ENCODE measurements at places on chromosomes 5 and 9.

DNA sequence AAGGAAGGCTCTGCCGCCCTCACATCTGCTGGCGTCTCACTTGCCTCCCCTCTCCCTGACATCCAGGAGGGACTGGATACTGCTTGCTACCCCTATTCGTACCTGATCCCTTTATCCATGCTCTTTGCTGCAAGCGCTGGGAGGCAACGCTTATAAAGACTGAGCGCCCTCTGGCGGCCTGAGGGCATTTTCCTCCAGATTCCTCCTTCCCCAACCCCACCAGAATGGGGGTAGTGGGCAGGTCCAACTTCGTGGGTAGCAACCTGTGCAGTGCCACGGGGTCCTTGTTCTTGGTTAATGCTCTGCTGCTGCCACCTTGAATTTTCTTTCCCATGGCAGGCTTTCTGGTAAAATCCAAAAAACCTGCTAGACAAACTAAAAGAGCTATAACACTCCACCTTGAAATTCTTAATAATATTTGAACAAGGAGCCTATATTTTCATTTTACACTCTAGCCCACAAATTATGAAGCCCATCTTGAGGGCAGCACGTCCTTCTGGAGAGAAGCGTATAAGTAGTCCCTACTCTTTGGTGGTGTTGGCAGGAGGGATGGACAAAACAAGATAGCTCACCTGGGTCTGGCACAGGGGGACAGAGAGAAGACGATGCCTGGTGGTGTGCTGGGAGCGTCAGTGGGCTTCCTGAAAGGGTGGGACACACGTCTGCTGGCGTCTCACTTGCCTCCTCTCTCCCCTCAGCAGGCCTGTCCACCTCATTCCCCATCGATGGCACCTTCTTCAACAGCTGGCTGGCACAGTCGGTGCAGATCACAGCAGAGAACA lies 52.5 kb downstream of the JADE2 start:
- no peak for DNase-seq

DNA sequence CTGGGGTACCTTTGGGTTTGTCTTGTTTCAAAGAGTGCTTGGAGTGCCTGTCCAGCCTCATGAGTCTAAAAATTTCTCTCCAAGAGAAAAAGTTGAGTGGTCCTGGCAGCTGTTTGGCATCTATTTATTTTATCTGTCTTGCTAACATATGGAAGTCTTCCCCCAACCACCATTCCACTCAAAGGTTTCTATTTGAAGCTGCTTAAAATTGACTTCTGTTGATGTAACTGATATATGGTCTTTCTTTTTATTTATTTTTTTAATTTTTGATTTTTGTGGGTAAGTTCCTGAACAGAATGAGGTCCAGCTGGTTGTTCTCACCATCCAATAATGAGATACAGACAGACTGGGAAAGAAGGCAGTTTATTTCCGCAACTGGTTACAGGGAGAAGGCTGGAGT lies 178.7 kb upstream of the SGCD start:
- DNase-seq = no peak

GRCh38 chr5:61327760-61328753 lies 4.0 kb upstream of the ZSWIM6 start:
- DNase-seq = peak; percentile 71

DNA sequence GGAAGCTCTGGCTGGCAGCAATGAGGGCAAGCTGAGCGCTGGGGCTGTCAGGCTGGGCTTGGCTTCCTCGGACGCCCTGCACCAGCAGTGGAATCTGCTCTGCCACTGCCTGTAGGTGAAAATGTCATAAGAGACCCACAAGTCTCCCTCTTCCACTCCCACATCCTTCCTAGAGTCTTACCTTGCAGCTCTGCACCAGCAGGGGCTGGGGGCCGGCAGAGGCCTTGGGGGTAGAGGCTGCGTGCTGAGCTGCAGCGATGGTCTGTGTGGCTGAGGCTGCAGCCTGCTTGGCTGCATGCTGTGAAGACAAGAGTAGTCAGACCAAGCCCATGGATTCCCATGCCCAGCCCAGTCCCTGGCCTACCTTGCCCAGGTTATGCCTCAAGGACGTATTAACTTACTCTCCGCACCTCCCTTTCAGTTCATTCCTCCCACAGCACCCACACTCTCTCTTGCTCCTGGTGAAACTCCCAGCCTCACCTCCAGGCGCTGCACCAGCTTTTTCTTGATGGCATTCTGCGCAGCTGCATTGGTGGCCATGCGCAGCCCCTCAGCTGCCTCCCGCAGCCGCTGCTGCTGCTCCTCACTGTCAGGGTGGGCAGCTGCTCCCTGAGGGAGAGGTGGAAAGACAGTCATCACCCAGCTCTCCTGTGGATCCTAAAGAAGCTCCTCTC lies 17.3 kb downstream of the TLN1 start:
- no peak for DNase-seq

DNA sequence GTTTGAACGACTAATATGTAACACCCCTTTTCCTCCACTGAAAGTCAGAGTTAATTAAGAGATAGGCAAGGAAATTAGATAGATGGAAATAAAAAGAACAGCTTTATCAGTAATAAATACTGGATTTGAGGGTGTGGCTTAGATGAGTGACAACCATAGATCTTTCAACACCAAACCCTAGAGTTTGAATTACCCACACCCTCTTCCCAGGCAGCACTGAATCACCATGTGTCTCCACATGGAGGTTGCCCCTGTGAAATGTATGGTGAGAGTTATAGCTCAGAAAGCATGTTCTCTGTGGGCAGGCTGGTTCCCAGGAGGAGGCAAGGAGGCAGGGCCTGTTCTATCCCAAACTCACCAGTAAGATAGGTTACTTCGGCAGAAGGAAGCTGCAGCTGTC lies 69.7 kb downstream of the TMEM174 start:
- DNase-seq = no peak

- DNase-seq = no peak
These were observed 308.7 kb downstream of the SPOCK1 start for GRCh38 chr5:137190441-137190840.

DNA sequence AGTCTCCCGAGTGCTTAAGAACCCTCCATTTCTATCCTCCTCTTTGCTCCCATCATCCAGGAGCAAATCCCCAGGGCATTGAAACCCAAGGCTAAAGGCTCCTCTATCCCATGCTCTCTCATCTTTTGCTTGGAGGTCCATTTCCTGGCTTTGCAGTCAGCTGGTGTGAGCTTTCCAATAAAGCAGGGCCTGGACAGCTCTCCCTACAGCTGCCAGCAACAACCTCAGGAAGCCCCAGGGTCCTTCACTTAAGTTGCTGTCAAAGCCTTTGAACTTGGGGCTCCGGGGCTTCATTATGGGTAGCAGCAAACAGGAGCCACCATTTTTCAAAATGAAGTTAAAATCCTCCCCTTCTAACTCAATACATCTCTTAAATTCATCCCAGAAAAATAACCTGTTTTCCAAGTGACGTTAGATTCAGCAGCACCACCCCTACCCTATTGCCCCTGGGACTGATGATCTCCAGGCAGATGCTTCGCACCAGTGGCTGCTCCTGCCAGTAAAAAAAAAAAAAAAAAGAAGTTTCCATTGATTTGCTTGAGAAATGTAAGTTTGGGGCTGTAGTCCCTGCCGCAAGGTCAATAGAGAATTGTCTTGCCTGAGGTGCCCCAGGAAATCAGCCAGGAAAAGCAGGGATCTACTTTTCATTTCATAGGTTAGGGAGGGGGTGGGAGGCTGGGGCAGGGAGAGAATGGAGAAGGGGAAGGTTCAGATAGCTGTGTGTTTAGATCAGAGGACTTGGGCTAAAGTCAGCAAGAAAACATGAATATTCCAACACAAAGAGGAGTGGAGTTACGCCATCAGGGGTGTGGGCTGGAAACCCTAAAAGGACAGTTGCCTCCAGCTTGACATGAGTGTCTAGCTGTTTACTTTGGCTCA lies 83.8 kb upstream of the IL6ST start:
- DNase-seq = no peak

- no peak for DNase-seq
These were observed 10.9 kb upstream of the FCN2 start for GRCh38 chr9:134869554-134870300.

GRCh38 chr9:127105805-127106465 lies 16.5 kb downstream of the ANGPTL2 start:
- no peak for DNase-seq

- no peak for DNase-seq
These were observed 1180.2 kb downstream of the CDH12 start for GRCh38 chr5:21672911-21673310.

DNA sequence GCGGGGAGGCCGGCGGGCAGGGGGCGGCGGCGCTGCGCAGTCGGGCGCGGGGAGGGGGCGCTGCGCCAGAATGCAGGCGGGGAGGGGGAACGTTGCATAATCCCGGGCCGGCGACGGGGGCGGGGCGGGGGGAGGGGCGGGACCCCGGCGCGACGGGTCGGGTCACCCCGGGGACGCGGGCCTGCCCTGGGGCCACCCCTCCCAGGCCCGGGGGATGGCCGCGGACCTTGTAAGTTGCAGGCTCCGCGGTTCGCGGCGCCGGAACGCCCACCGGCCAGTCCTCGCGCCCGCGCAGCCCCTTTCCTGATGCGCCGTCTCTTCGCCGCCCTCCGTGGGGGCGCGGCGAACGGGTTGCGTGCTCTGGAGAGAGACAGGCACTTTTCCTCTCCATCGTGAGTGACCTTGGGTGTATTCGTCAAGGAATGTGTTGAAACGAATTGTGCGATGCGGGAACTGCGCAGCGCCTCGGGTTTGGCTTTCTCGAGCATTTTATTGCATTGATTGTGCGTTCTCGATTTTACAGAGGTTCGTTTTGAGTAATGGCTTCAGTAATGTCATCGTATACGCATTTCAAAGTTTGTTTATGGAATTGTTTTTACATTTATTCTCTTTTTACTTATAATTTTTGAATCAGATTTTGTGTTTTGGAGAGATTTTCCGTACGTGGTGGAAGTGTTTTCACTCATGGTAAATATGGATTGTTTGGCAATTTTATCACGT lies 802 bp downstream of the SPIN1 start:
- DNase-seq = peak; percentile 75

DNA sequence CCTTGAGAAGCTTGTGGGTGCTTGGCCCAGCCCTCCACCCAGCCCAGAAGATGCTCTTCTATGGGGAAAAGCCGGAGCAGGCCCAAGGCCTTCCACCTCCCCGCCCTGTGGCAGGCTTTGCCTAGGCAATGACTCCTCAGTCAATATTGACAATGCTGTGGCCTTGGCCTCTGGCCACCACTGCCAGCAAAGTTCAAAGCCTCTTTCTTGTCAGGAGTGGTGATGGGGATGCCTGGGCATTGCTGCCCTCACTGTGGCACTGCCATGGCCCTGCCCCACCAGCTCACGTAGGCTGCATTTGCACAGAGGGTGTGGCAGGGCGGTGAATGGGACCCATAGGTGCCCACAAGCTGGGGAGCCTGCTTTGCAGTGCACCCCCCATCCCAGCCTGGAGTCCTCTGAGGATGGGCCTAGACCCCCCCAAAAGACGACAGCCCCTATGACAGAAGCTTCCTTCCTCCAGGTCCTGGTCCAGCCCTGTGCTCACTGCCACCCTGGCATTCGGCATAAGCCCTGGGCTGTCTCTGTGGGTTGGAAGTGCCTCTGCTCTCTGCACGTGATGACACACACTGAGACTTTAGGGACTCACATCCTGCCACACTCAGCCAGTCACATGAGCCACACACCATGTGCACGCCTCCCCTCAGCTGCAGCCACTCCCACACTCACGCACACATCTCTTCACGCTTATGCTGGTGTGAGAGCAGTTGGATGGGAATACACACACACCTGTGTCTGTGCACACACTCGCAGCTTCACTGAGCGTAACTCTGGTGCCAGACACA lies 31.1 kb downstream of the MORN5 start:
- DNase-seq = peak; percentile 57

- no peak for DNase-seq
These were observed 3.5 kb downstream of the MSANTD3 start for GRCh38 chr9:100430286-100430940.

DNA sequence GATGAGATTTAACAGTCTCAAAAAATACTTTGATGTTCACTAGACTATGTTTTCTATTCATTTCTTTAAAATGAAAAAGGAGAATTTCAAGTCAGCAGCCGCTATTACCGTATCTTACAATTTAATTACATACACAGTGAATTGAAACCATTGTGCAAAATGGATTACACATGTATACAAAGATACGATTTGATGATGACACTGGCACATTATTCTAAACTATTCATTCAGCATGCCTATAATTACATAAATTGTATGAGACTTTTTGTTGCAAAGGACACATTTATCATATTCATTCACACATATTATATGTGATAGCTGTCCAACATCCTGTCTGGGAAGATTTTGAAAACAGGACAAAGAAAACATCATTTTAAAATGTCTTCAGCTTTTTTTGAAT lies 118.3 kb upstream of the VCAN start:
- no peak for DNase-seq

DNA sequence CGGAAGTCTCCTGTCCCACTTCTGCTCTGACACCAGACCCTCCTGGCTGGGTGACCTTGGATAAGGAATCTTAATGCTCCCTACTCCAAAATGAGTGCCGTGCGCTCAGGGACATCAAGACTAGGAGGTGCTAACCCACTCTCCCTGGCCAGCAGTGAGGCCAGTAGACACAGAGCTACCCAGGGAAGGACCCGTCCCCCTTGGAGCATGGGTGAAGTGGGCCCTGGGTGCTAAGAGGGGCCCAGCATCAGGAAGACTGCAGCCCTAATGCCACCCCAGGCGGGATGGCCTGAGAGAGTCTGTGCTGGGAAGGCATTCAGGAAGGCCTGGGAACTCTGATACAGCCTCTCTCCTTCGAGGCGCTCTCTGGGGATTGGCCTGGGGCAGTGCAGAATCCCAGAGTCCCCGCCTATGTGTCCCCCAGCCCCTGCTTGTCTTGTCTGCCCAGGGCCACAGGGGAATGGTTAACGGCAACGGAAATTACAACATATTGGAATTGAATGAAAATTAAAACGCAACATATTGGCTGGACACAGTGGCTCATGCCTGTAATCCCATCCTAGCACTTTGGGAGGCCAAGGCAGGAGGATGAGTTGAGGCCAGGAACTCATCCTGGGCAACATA lies 29.7 kb upstream of the RNU6ATAC start:
- no peak for DNase-seq

All from H54 (cell line).